Stimulated activated CD4-positive, alpha-beta T cell treated with anti-CD3 and anti-CD28 coated beads, Interleukin-12 subunit alpha, Interleukin-12 subunit beta, amount 100 ng/mL, for 24 hours (primary cell): ENCODE measurements at places on chromosomes 5 and 9.

GRCh38 chr5:142358648-142359047 lies 33.8 kb upstream of the SPRY4 start:
- no peak for DNase-seq

DNA sequence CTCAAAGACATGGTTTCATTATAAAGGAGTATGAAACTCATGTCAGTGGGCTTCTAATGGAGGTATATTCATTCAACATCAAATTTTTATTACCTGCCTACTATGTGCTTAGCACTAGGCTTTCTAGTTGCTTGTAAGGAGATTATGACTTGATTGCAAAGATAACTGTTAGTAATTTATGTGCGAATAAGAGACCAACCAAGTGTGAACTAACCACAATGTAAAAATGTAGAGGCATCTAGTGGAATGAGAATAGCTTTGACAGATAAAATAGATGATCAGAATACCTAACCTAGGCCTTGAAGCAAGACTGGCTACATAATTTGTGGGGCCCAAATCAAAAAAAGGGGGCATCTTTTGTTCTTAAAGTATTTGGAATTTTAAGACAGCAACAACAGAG lies 13.0 kb upstream of the PPP2R2B start:
- no peak for DNase-seq

DNA sequence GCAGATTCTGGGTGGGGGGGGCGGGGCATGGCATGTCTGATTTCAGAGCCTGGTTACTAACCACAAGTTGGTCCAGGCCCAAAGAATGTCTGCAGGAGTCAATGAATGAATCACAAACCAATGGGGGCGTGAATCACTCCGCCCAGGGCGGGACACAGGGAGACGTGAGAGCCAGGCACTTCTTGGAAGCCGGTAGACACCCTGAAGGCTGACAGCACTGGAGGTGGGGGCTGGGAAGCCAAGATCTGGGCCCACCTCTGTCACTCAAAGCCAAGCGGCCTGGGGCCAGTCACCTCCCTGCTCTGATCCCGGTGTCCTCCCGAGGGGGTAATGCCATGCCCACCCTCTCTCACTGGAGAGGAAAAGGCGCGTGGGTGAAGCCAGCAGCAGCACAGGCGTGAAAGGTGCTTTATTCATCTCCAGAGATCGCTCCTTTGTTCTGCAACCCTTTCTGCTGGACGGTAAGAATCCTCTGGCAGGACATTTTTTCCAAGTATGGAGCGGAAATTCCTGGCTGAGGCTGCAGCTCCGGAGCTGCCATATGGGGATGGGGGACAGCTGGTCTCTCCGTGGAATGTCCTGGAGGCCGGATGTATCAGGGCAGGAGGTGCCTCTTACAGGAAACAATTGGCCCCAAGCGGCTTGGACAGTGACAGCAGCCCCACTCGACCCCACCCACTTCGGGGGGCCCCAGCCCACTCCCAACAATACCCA lies 85.0 kb downstream of the STK10 start:
- DNase-seq: no peak

DNA sequence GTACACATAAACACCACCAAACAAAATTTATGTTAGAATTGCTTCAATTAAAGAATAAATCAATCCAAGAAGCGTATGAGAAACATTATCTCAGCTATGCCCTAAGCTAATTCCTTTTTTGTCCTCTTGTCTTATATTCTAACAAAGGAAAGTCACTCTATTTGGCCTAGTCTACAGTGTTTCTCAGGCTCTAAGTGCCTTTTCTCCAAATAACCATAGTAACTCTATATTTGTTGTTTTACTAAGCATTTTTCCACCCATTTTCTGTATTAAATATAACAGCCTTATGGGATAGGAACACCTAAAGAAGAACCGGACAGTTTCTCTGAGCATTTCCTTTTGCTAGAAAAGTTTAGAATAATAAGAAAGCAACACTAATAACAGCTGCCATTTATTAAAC lies 120.1 kb upstream of the MTAP start:
- DNase-seq: no peak

- DNase-seq: no peak
These were observed 182.2 kb downstream of the AOPEP start for GRCh38 chr9:94908583-94909249.

- no peak for DNase-seq
These were observed 2259.5 kb upstream of the WWC1 start for GRCh38 chr5:166031926-166032325.

DNA sequence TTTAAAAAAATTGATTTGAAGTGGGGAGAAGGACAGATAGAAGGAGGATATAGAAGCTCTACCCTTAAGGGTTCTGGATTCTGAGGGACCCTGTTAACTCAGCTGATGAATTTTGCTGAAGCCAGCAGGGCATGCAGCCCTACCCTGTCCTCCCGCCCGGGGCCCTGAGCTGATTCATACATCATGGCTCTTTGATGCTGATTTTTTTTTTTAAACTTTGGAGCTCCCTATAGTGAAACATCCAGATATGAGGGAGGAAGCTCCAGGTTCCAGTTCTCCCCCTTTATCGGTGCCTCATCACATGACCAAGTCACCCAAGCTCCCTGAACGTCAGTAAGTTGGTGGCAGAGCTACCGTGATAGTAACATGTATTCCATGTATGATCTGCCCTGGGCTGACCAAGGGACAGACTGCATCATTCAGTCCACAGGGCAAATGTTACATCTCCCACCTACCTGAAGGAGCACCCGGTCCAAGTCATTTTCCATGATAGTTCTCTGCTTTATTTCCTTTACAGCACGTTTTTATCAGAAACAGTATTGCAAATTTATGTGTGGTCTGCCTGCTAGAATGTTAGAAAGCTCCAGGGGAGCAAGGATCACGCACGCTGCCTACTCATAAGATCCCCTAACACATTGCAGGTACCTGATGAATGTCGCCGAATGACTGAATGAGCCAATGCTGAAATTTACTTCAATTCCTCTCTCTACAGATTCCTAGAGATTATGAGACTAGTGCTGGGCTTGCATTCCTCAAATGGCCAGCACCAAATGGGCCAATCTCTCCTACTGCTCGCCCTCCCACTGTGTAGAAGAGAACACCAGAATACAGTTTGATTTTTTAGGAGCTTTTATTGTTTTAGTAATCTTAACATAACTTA lies 25.9 kb downstream of the SPARC start:
- DNase-seq: no peak

- no peak for DNase-seq
These were observed 937.2 kb upstream of the DMAC1 start for GRCh38 chr9:8736805-8737204.

DNA sequence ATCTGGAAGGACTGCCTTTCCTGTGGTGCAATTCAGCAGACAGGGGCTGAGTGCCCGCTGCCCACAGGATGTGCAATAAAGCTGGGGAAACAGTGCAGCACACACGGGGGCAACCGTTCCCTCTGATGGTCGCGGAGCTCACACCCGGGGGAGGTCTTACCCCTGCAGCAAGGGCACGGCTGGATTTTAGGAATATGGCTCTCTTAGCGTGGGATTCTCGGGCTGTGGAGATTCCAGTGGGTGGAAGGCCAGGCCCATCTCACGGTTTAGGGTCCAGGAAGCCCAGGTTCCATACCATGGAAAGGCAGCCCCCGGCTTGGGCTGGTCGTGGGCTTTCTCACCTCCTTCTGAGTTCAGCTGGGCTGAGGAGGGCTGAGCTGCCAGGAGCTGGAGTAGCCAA lies 244.1 kb downstream of the MED10 start:
- DNase-seq: no peak

- no peak for DNase-seq
These were observed 161.3 kb downstream of the SNCAIP start for GRCh38 chr5:122473138-122473843.

DNA sequence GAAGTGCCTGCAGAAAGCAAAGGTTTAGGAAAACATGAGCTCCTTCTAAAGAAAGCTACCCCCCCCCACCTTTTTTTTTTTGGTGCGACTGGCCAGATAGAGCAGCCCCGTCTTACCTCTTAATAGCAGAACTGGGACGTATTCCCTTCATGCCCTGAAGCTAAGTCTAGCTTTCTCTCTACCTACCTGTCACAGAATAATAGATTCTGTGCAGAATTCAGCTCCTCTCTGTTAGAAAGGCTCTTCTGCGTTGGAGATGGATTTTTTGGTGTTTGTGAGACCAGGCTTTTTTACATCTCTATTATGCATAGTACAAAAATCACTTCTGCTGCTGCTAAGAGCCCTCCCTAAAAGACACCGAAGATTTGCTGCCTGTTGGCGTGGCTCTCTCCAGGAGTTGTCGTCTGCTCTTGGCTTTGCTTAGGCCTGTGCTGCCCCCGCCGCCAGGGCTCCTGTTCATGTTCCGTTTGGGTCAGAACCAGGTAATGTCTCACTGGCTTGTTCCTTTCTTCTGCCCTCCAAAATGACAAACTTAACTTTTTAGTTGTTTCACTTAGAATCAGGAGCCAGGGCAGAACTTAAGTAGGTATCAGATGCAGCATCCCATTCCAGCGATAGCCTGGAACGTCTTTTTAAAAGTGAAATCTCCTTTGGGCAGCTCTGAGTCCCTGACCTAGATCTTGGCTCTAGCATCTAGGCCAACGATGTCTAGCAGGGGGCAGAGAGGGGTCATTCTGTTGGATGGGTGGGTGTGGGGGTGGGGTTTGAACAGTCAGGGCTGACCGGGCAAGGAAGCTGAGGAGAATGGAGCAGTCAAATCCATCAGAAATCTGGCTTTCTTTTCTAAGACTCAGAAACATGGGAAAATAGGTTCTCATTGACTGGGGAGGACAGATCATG lies 2.5 kb downstream of the TRIO start:
- DNase-seq: no peak

GRCh38 chr5:151772029-151772845 lies 483 bp downstream of the G3BP1 start:
- peak; percentile 34 for DNase-seq

DNA sequence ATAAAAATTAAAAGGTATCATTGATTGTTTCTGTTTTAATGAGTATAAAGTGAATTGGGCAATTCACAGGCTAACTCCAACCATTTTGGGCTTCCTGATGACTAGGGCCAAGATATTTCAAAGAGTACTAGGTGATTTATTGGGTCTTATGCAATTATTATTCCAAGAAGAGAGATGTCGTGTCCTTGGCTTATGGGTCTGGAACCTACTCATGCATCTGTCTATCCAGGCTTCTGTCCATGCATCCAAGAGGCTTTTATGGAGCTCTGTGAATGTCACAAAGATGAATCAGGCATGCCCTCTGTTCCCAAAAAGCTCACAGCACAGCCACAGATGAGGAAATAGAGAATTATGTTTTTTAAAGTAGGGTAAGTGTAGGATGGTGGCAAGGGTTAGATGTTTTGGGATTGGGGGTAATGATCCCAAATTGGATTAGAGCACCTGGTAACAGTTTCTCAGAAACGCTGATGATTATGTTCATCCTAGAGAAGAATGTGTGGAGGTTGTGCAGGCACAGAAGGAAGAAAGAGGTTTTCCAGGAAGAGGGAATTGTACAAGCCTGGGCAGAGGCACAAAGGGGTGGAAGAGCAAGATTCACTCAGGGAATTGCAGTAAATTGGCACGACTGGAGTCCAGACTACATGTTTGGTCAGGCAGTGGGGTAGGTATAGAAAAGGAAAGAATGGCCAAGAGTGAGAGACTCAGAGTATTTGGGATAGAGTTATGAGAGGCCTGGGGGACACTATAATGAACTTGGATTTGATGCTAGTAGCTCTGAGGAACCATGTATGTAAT lies 83.0 kb upstream of the TNC start:
- no peak for DNase-seq

DNA sequence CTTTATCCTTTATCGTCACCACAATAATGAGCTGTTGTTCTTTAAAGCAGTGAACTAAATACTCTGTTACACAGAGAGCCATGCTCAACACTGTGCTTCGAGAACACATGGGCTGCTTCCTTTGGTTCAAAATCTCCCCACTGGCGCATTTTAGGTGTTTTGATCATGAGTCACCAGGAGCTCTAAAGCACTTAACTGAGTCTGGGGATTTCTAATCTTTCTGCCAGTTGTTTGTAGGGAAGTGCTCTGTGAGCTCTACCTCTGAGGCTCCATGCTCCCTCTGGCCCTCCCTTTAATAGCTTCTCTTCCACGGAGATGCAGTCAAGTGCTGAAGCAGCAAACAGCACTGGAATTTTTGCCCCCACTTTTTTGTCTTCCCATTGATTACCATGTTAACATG lies 17.0 kb downstream of the ERAP2 start:
- no peak for DNase-seq

GRCh38 chr9:105912863-105913516 lies 218.6 kb downstream of the TMEM38B start:
- no peak for DNase-seq

GRCh38 chr5:156340893-156341292 lies 13.9 kb downstream of the SGCD start:
- DNase-seq: no peak

GRCh38 chr9:98236901-98237487 lies 18.5 kb downstream of the TBC1D2 start:
- DNase-seq: no peak

DNA sequence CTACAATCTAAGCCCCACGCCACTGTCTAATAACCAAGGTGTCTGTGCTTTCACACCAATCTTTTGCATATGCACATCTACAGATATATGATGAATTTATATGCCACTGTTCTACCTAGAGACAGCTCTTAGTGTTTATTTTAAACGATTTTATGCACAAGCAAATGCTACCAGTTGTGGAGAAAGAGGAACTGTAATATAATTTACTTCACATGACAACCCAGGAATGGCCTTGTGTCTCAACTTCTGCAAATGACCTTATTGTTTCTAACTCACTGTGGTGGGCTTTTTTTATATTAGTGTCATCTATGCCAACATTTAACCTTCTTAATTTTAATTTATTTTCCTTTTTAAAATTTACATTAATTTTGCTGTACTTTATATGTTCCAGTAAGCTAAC lies 531.1 kb upstream of the TLE4 start:
- DNase-seq: no peak

GRCh38 chr9:128798896-128799295 lies 11.8 kb downstream of the TBC1D13 start:
- no peak for DNase-seq

DNA sequence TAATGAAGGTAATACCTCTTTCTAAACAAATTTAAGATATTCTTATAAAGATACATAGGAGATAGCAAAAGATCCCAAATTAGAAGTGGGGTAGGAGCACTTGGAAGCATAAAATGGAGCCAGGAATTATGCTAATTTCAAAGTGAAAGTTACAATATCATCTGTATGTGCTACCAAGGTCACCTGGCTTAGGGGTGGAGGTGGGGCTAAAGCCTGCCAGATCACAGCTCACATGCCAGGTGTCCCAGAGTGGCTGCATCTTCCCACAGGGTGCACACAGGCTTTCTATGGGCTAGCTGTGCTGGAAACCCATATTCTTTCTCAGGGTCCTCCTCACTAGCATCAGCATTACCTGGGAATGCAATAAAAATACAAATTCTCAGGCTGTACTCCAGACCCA lies 118.2 kb upstream of the TXNDC8 start:
- DNase-seq: no peak
